Activated CD8-positive, alpha-beta memory T cell treated with anti-CD3 and anti-CD28 coated beads for 1 hour (primary cell): ENCODE measurements at places on chromosomes 4 and X.

DNA sequence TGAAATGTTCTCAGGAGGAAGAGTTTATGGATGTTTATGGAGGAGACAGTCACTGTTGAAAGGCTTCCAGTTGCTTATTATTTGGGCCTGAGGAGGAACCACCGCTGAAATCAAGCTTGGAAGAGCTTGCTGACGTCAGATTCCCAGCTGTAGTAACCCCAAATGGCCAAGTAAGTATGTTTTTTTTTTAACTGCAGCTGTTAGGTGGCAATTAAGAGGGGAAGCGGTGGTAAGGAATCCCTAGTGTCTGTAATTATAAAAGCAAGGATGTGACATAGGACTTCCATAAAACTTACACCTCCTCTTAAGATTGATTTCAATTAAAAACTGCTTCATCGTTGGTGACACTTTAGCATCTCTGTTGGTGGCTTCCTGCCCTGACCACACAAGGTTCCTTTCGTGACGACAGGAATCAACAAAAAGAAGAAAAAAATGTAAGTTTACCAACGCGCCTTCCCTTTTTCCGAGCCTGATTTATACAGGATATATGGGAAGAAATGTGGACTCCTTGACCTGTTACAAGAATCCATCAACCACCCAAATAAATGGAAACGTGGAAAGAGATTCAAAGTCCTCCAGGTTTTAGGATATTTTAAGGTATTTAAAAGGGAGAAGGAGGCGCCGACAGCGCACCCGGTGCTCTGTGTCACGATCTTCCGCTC, 884 bp downstream of the RELL1 start:
- DNase-seq = no peak

GRCh38 chrX:23390979-23391378, 56.3 kb downstream of the PTCHD1 start:
- no peak for DNase-seq

DNA sequence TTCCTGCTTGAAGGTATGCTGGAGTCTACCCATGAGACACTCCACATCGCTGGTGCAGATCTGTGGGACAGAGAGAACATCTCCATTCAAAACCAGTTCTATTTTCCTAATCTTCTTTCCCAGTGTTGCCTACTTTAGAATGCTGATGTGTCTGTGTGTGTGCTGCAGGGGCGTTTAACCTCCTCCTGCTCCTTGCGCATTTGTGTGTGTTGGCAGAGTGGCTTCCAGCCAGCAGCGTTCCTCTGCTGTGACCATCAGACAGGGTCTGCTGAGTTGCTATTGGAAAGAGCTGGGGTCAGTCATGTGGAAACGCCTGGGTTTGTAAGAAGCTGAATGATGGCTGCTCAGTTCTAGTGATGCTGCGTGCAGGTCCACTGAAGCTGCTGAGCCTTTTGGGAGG, 223.6 kb downstream of the RBMX2 start:
- DNase-seq = no peak

- DNase-seq = peak; percentile 15
Observed at GRCh38 chr4:110196206-110196870, 2.1 kb downstream of the ELOVL6 start.

DNA sequence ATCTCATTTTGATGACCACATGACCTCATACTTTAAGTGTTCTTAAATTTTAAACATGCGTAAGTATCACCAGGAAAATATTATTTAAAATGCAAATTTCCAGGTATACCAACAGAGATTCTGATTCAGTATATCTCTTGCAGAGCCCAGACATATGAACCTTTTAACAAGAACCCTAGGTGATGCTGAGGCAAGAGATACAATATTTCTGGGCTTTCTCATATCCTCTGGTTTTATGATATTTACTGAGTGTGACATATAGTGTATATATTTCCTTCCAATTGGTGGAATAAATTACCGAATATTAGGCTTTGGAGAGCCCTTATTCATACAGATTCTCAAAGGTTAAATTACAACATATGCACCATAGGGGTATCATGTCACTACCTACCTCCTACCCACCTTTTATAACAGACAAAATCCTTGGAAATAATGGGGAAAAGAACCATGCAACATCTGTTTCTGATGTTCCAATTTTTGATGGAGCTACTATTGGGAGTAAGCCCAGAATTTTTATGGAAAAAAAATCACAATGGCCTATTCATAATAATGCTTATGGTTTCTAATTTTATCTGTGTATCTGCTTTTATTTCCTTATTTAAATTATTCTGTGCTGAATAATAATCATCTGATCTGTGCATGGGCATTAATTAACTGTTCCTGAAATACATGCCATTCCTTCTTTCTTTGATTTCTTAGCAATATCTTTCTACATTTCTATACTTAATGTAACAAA, 27.1 kb downstream of the KCTD8 start:
- no peak for DNase-seq

GRCh38 chr4:74540193-74540592, 95.3 kb downstream of the AREG start:
- no peak for DNase-seq

DNA sequence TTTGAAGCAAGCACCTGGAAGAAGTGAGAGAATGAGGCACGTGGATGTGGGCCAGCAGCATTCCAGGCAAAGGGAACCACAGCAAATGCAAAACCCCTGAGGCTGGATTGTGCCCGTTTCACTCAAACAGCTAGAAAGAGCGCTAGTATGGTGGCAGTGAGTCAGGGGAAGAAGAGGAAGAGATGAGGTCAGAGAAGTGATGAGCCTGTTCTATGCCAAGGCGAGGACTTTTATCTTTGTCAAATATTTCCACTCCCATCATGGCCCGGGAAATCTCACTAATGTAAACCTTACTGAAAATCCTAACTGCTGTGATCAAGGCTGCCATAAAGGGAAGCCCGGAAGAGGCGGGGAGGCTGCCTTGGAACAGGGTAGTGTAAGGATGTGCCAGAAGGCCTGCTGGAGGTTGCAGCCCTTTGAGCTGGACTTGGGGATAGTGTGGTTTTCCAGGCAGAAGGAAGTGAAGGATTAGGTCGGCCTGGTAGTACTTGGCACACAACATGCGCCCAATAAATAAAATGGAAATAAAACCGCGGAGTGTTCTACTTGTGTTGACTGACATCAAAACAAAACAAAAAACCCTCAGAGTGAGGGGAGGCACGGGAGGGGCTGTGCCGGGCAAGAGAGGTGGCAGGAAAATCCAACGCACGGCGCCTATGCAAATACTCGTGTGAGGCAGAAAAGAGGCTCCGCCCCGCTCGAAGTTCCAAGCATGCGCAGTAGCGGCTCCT, 1.2 kb upstream of the CDK16 start:
- DNase-seq = no peak

GRCh38 chr4:180152831-180153230, 2090.4 kb upstream of the TENM3 start:
- no peak for DNase-seq

GRCh38 chrX:73868916-73869315, 305.9 kb downstream of the CHIC1 start:
- DNase-seq = no peak

DNA sequence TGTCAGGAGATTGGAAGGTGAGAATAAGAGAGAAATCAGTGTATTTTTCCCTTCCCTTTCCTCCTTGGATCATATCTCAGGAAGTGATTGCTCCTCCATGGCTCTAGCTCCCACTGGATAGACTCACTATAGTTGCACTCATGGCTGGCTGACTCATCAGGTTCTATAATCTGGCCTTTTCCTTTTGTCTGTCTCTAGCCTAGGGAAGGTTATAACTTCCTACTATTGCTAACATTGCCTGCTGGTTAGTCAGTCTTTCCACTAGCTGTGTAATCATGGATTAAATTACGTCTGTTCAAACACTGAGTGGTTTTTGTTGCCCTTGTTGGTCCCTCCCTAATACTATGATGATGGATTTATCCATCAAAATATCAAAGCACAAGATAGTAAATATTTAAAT, 195.5 kb upstream of the VEGFC start:
- no peak for DNase-seq

GRCh38 chr4:184968366-184968765, 49.9 kb upstream of the HELT start:
- DNase-seq = no peak

DNA sequence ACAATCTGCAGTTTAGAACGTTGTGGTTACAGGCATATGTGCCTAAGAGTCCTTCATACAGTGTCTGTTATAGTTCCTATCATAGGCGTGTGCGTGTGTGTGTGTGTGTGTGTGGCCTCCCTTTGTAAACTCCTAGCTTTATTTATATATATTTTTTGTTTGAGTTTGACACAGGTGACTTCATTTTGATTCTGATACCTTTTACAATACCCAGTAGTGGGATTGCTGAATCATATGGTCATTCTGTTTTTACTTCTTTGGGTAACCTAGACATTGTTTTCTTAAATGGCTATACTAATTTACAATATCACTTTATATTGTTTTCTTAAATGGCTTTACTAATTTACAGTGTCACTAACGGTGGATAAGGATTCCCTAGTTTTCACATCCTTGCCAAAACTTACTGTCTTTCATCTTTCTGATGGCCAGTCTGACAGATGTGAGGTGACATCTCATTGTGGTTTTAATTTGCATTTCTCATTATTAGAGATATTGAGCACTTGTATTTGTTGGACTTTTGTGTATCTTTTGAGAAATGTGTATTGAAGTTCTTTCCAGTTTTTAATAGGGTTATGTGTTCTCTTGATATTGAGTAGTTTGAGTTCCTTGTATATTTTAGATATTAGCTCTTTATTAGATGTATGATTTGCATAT, 211.1 kb upstream of the NUDT6 start:
- no peak for DNase-seq

DNA sequence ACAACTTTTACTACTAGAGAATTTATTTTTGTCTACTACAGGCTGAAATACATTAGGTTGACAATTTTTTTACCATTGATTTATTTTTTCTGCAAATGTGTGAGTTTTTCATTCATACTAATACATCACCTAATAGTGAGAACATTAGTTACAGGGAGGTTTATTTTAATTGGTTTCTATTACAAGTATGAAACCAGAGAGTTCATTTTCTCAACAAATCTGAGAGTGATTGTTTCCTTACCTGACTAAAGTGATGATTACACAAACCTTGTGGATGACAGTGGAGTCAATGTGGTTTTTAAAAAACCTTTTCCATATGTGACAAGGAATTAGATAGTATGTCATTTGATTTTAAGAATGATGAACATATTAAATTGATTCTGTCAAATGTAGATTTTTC, 227.4 kb downstream of the PALLD start:
- no peak for DNase-seq

GRCh38 chrX:102765217-102765616, 44.7 kb downstream of the GPRASP3 start:
- DNase-seq = no peak

GRCh38 chr4:6608758-6609414, 31.6 kb upstream of the MRFAP1 start:
- no peak for DNase-seq

DNA sequence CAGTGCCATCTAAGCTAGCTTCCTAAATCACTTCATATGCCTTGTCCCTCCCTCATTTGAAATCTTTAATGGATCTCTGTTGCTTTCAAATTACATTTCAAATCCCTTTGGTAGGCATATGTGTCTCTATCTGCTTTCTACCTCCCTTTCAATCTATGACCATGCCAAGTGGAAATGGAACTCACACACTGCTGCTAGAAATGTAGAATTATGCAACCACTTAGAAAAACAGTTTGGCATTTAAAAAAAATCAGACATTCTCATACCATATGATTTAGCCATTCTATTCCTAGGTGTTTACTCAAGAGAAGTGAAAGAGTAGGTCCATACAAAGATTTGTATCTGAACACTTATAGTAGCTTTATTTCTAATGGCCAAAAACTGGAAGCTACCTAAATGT, 413.5 kb upstream of the INTU start:
- no peak for DNase-seq

- no peak for DNase-seq
Observed at GRCh38 chrX:139877710-139878414, 55.0 kb downstream of the ATP11C start.

DNA sequence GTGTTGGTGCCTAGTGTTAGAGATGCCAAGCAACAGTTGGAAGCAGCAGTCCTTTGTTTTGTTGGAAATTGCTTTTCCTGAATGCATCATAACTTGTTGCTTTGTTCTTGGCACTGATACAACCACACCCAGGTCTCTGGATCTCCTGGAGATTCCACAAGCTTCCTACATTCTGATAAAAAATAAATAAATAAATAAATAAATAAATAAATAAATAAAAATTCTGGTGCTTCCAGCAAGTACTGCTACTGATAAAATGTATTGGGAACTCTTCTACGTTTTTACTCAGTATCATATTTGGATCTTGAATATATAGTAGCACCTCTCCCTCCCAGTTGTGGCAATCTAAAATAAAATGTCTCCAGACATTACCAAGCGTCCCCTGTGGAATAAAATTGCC, 62.7 kb upstream of the GRID2 start:
- DNase-seq = no peak

- DNase-seq = no peak
Observed at GRCh38 chr4:98546910-98547594, 111.4 kb downstream of the TSPAN5 start.

DNA sequence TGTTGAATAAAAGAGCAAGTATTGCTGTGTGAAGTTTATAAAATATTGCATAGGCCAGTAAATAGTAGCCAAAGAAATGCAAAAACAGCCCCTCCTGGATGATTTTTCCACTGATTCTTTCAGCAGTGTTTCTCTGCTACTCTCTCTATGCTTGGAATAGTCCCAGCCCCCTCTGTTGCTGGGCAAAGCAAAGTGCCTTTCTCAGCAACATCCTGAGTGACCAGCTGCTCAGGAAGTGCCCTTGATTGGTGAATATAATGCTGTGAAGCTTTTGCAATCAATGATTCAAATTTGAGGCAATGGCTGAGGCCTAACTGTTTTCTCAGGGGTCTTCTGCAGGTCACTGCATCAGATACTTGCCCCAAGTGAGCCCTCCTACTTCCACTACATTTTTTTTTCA, 656.7 kb downstream of the ZNF674 start:
- DNase-seq = no peak

DNA sequence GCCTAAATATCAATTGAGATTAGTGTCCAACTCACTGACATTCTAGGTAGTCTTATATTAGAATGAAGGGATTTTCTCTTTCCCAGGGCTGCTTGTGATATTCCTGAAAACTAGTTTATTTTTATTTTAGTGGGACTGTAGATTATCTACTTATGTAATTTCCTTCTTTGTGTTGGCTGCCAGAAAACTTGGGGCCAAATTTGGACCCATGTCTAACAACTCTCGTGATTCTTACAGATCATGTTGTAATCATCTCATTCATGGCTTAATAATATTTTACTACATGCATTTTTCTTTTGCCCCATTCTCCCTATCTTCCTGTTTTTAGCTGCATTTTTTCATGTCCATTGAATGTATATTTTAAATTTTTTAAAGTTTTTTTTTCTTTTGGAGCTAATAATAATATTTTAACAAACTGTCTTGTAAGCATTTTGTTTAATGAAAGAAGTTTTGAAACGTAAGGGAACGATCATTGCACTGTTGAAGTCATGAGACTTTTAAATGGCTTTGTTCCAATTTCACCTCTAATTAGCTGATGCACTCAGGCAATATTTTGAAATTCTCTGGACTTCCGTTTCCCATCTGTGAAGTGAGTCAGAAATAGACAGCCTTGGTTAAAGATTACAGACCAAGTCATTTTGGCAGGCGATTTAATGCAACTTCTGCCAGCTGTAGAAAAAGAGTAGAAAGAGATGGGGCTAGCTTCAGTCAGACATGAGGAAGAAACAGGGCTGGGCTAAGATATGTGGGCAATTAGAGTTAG, 14.3 kb upstream of the TDO2 start:
- no peak for DNase-seq
